Renal cortex interstitium (tissue), 15 donors: ENCODE measurements at places on chromosomes 6 and 20. TPM values are rescaled to one million over a fixed set of nuclear protein-coding genes. Genes with fewer than 3 reads are reported as not detected.

GRCh38 chr6:65116326-65116725, 590.7 kb downstream of the EYS start:
- DNase-seq, result no peak

- no peak for DNase-seq
Measured at GRCh38 chr6:79223611-79224404, 10.7 kb downstream of the HMGN3 start.

DNA sequence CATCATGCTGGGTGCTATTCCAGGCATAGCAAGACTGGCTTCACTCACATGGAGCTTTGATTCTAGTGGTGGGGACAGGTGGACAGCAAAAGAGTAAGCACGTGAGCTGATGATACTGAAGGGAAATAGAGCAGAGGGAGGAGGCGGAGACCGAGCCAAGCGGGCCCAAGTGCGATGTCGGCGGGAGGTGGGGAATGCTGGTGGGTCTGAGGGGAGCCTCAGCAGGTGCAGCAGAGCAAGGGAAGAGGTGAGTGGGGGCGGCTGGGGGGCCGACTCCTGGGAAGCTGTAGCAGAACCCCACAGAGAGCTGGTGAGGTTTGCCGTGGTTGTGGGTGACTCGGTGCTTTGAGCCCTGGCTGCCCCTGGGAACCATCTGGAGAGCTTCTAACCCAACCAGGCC, 10.2 kb downstream of the RTEL1 start:
- no peak for DNase-seq

GRCh38 chr6:170435766-170436165, 117.3 kb downstream of the PSMB1 start:
- DNase-seq, result no peak

DNA sequence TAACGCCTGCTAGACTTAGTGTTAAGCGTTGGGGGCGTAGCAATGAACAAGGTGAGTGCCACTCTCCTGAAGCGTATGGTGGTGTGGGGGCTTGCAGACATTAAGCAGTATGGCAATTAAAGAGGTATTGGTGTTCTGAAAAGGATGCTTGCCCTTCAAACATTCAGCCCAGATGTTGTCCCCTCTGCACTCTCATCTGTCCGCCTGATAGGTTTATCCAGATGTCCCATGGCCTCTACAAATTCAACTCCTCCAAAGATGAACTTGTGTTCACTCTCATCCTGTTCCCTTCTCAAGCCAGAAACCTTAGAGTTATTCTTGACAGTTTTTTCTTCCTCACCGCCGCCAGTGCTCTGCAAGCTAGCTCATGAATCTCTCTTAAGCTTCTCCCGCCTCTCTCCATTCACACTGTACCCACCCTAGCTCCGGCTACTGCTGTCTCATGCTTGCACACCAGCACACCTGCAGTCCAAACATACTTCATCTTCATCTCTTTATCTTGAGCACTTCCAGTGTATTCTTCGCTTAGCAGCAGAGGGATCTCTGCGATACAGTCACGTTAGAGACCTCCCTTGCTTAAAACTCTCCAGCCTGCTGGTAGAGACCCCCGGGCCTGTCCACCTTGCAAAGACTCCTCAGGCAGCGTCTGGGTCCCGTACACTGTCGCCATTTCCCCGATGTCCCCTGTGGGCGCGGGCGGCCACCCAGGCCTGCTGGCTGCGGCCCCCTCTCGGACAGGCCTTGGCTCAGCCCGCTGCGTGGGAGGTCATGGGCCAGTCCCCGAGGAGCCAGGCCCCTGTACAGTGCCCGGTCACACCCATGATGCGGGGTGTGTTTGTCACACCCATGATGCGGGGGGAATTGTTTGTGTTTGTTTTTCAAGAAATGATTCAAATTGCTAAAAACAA, 962 bp downstream of the DDX27 start:
- no peak for DNase-seq

DNA sequence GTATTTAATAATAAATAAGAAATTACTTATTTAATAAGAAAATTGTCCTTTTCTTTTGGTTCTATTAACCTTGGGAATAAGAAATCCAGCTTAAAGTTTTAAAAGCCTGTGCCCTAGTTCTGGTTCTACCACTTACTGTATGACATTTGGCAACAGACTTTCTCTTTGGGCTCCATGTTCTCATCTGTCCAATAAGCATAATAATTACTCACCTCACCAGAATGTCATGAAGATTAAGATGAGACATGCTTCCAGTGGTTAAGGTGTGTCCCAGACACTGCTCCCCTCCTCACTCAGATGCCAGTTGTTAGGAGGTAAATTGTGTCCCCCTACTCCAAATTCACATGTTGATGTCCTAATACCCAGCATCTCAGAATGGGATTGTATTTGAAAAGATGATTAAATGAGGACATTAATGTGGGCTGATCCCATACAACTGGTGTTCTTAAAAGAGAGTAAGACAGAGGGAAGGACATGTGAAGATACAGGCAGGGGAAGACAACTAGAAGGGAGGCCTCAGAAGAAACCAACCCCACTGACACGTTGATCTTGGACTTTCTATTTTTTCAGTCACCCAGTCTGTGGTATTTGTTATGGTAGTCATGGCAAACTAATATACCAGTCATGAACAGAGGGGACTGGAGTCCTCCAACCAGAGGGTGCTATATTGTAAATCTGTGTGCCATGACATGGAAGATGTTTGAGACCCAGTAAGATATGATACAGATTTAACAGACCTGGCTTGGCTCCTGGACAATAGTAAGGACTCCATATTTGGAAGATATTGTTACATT, 6.4 kb upstream of the MICAL1 start:
- no peak for DNase-seq

GRCh38 chr6:43171707-43172103, 636 bp downstream of the SRF start:
- no peak for DNase-seq

DNA sequence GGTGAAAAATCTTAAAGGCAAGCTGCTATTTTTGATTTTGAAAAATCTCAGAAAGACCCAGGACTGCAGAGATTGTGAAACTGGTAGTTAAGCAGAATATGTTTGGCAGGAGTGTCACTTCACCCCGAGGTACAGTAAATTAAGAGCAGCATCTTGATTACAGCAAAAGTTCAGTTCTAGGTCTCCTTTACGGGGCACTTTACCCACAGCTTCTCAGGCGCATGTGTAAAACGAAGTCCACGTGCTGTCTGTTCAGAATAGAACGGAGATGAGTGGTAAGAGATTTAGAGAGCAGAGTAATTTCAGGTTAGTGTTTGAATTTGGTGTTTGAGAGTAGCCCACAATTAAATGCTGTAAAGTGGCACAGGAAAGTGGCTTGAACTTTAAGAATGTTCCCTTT, 84.0 kb downstream of the FARS2 start:
- DNase-seq, result no peak

DNA sequence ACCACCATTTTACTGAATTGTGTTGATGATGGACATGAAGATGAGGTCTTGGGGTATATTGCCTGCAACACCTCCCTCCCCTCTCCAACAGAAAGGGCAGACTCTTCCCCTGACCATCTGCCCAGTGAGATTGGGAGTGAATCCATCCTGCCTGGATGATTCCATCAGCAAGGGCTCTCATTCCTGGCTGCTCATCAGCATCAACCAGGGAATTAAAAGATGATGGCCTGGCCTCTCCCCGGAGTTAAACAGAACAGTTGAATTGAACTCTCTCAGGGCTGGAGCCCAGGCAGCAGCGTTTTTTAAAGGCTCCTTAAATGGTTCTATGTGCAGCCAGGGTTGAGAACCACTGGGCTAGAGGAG, 14.6 kb upstream of the MRPS18A start:
- no peak for DNase-seq

DNA sequence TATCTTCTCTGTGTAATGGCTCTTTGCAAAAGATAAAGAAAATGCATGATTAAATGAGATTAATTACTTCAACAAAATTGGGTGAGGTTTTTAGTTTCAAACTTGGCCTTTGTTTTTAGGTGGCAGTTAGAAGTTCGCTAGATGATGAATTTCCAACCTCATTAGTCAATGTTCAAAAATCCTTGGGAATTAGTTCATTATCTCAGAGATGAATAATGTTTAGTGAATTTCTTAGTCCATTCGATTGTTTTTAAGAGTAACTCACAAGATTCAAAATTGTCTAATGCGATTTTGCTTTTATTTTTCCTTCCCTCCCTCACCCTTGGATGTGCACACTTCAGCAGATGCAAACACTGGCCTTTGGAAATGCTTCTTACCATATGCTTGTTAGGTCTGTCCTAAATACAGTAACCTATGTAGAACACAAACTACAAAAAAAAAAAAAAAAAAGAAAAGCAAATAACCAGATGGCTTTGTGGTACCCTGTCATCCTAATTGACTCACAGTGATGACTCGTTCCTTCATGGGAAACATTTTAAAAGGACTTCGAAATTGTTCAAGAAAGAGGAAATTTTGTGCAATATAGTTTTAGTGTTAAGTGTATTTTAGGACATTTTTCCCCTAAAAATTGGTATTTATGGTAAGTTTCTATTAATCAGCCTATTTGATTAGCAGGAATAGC, 66.7 kb downstream of the FAM229B start:
- DNase-seq, result no peak

DNA sequence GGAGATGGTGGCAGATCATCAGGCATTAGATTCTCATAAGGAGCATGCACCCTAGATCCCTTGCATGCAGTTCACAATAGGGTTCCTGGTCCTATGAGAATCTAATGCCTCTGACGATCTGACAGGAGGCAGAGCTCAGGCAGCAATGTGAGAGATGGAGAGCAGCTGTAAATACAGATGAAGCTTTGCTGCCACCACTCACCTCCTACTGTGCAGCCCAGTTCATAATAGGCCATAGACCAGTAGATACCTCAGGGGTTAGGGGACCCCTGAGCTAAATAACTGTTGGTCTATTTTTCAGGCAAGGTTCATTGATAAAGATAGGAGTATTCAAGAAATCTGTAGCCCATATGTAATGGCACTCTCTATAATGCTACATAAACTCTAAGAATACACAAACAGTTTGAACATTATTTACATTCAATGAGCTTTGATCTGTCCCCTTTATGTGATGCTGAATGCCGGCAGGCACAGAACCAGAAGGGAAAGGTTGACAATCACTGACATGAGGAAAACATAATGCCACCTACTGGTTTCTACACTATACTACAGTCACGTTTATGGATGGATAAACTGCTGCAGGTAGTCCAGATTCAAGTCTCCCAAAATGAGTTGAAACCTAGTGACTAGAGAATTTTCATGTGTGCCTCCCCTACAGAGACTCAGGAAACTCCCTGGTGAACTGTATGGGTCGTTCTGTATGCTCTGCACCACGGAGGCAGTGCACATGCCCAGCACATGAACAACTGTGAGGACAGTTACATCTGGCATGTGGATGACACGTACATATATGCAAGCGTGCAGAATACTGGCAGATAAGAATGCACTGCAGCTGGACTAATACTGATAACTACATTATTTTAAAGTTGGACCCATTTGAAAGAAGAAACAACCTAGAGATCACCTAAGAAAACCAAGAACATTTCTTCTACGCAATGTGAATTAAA, 72.0 kb downstream of the DST start:
- DNase-seq, result no peak

GRCh38 chr6:50663806-50664205, 49.5 kb upstream of the TFAP2D start:
- no peak for DNase-seq

Gene UNC93A
- 7.4 TPM for polyA plus RNA-seq

Gene ID4
- polyA plus RNA-seq, result 158 TPM

Gene CST2
- not detected for polyA plus RNA-seq

Gene SCUBE3
- 56.9 TPM for polyA plus RNA-seq
